ENCODE measurements at places on chromosomes 2 and 18.
A peak's percentile ranks its signal among the peaks of the same experiment; 100 is the strongest.

DNA sequence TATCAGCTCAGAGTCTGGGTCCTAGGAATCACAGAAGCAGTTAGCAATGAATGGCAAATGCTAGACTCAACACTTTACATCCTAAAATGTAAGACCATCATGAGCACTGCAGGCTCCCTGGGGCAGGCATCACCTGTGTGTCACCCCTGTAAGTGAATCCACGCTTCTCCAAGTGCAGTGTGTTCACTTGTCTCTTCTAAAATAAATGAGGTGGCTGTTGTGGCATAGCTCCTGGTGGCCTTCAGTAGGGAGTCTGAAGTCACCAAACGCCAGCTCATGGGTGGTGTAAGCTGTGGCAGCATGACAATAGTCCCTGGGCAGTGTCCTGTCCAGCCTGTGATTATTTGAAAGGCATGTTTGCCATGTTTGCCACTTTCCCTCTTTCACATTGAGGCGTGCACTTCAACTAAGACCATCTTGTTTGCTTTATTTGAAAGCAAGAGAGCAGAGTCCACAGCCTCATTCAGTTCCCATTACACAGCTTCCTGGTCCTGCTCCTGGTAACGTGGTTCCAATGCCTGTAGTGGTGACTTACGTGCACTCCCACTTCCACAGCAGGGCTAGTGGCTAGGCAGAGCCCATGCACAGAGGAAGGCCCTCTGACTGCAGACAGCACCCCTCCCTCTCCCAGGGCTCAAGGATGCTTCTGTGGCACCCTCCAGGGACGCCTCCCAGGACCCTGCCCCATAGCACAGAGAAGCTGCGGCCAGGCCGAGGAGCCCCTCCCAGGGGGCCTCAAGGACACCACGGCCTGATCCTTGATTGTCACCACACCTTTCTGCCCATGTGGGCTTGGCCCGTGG lies 24.3 kb downstream of the COA5 start:
- DNase-seq, result no peak
- no peaks in the 10 kb centered on the region for H3K4me1 ChIP-seq
- H3K27ac ChIP-seq, result no peak overlapping the region
- H3K36me3 ChIP-seq, result no peaks in the 10 kb centered on the region

DNA sequence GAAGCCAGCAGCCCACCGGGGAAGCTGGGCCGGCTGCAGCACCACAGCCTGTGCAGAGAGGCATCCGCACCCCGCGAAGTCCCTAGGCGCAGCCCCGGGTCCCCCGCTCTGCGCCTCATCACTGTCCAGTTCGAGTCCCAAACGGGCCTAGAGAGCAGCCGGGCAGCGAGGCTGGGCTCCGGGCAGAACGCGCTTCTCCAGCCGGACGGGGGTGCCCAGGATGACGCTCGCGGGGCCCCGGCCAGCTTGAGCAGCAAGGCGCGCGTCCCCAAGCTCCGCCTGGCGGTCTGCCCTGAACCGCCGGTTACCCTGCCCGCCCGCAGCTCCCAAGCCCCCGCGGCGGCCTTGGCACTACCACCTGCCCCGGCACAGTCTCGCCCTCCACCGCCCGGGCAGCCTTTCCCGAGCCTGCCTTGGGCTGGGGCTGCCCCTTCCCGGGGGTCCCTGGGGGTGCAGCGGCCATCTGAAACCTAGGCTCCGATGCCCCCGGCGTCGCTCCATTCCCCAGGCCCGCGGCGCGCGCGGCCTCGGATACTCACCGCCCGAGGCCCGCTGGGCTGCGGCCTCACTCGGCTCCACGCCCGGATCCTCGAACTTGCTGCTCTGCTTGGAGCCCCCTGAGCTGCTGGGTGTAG lies 591 bp downstream of the SLC16A14 start:
- no peak for DNase-seq
- no peak overlapping the region for H3K27ac ChIP-seq
- H3K27me3 ChIP-seq, result no peaks in the 10 kb centered on the region
- peak overlapping the region; percentile 77 for H3K4me3 ChIP-seq

DNA sequence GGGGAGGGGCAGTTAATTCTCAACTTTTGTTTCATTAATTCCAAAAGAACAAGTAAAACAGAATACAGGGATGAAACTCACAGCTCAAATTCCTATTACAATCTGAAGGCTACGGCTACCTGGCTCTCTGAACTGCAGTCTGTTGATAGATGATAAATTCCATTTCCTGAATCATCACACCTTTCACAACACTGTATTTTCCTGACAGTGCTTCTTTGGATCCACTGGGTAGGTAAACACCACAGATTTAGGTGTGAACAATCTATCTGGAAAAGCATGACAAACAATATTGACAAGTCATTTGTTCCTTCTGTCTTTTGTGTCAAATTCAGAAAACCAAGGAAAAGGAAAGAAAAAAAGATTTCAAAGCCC lies 843.2 kb downstream of the LRRTM4 start:
- H3K27ac ChIP-seq, result no peak overlapping the region
- no peak overlapping the region for H3K4me3 ChIP-seq
- H3K36me3 ChIP-seq, result no peaks in the 10 kb centered on the region
- H3K4me1 ChIP-seq, result no peaks in the 10 kb centered on the region

- no peaks in the 10 kb centered on the region for H3K36me3 ChIP-seq
- no peak overlapping the region for H3K4me3 ChIP-seq
- H3K4me1 ChIP-seq, result no peaks in the 10 kb centered on the region
- no peak for DNase-seq
- no peak overlapping the region for H3K27ac ChIP-seq
Measured at GRCh38 chr2:85237849-85238565, 89.8 kb downstream of the TGOLN2 start.

- H3K4me3 ChIP-seq, result no peak overlapping the region
- DNase-seq, result no peak
- no peaks in the 10 kb centered on the region for H3K27me3 ChIP-seq
- H3K4me1 ChIP-seq, result peaks cover 16% of the 10 kb centered on the region
Measured at GRCh38 chr2:75431276-75431675, 129.5 kb downstream of the EVA1A start.

DNA sequence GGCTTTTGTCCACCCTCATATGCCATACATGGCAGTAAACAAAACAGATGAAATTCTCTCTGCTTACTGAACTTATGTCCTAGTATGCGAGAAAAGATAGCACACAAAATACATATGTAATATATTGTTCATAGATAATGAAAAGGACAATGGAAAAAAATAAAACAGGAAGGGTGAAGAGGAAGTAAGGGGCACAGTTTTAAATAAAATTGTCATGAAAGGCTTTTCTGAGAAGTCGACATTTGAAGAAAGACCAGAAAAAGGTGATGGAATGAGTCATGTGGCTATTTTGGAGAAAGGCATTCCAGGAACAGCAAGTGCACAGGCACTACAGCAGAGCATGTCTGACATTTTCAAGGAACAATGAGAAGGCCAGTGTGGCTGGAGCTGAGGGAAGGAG lies 56.4 kb downstream of the KCNH7 start:
- no peaks in the 10 kb centered on the region for H3K36me3 ChIP-seq
- no peaks in the 10 kb centered on the region for H3K4me1 ChIP-seq
- no peak overlapping the region for H3K4me3 ChIP-seq
- H3K27ac ChIP-seq, result no peak overlapping the region
- no peak for DNase-seq
- no peaks in the 10 kb centered on the region for H3K27me3 ChIP-seq

DNA sequence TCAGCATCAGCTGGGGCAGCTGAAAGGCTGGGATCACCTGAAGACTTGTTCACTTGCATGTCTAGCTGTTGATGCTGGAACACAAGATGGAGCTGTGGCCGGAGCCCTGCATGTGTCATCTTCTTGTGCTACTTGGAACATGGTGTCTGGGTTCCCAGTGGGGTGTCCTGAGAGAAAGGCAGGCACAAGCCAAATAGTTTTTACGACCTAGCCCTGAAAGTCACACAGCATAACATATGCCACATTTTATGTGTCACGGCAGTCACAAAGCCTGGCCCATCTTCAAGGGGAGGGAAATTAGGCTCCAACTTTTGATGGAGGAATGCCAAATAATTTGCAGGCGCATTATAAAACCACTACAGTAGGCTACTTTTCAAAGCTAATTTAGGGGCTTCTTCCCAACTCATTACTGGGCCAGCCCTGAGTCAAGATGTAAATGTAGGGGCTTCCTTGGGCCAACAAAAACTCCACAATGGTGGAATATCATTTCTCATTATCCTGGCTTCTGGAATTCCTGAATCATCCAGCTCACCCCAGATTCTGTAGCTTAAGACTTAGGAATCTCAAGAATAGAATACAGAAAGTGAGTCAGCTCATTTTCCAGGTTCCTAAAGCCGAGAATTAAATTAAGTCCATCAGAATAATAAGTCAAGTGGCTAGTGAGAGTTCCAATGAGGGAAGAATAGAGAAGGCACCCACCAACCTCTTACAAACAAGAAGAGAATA lies 543.0 kb downstream of the TNS1 start:
- no peak overlapping the region for H3K4me3 ChIP-seq
- no peaks in the 10 kb centered on the region for H3K4me1 ChIP-seq
- no peaks in the 10 kb centered on the region for H3K36me3 ChIP-seq
- no peaks in the 10 kb centered on the region for H3K27me3 ChIP-seq

DNA sequence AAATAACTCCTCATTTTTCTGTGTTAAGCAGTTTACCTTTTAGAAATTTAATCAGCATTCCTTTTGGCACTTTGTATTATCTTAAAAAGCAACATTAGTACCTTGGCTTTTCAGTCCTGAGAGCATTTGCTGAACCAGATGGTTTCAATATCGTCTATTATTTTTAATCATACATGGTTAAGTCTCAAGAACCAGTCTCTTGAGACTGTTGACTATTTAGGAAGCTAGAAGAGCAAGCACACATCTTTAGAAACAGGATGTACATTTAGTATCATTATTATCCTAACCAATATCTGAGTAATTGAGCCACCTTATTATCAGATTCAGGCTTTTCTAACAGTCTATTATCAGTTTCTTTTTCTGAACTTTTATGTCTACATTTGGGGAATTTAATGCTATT lies 28.2 kb upstream of the ZEB2 start:
- H3K27me3 ChIP-seq, result no peaks in the 10 kb centered on the region
- H3K27ac ChIP-seq, result no peak overlapping the region
- 0 out of 2 replicates have a peak, but pooled peaks cover 2% of the 10 kb centered on the region for H3K4me1 ChIP-seq
- no peaks in the 10 kb centered on the region for H3K36me3 ChIP-seq
- DNase-seq, result no peak

DNA sequence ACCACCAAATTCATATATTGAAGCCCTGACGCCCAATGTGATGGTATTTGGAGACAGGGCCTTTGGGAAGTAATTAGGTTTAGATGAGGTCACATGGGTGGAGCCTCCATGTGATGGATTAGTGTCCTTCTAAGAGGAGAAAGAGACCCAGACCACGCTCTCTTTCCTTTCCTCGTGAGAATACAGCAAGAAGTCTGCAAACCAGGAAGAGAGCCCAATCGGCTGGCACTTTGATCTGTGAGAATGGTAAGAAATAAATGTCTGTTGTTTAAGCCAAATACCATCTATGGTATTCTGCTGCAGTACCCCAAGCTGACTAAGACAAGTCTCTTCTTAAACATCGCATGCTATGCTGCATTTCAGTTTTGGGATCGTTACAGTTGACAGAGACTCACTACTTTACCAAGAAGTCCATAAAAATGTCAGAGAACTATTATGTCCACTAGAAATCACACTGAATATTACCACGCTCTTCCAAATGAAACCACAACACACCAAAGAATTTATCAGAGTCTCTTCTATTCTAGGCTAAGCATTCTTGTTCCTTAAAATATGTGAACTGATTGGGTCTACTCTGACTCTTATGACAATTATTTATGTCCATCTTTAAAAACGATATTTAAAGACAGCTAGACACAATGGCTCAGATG lies 48.5 kb downstream of the LPIN2 start:
- no peak overlapping the region for H3K4me3 ChIP-seq
- no peaks in the 10 kb centered on the region for H3K4me1 ChIP-seq
- H3K27me3 ChIP-seq, result no peaks in the 10 kb centered on the region
- H3K36me3 ChIP-seq, result no peaks in the 10 kb centered on the region
- DNase-seq, result no peak
- no peak overlapping the region for H3K27ac ChIP-seq

DNA sequence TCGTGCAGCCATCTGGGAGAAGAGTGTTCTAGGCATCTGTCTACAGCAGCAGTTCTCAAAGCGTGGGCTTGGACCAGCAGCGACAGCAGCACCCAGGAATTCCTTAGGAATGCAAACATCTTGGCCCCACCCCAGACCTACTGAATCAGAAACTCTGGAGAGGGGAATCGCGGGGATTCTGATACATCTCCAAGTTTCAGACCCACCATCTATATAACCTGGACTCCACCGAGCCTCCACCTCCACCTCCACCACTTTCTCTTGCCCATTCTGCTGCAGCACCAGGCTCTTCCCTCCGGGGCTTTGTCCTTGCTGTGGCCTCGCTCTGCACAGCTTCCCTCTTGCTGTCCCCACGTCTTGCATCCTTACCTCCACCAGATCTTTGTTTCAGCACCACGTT lies 256.4 kb downstream of the BCL2 start:
- no peaks in the 10 kb centered on the region for H3K36me3 ChIP-seq
- DNase-seq, result peak; percentile 7
- no peaks in the 10 kb centered on the region for H3K27me3 ChIP-seq
- H3K4me1 ChIP-seq, result no peaks in the 10 kb centered on the region
- no peak overlapping the region for H3K4me3 ChIP-seq

DNA sequence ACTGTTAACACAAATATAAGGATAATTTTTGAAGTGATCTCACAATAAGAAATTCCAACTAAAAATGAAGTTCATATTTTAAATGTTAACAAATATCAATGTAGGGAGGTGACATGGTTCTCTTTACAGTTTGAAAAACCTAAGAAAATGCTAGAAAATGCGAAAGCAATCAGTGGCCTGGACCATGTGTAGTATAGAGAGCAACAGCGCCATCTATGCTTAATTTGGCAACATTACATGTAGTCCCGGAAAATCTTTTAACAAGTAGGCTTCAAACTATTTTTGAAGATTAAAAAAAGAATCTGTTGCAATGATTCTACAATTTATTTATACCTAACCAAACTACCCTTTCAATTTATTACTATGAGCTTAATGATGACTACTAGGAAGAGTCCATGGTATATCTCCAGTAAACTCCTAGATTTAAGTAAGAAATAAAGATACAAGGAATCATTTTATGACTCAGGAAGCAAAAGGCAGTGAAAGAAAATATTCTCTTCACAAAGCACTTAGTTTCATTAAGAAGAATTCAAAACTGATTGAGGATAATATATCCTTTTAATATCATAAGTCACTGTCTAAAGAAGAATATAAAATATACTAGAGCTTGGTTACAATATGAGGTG lies 33.3 kb downstream of the NDUFA10 start:
- DNase-seq, result no peak
- H3K4me3 ChIP-seq, result no peak overlapping the region
- no peaks in the 10 kb centered on the region for H3K27me3 ChIP-seq
- H3K27ac ChIP-seq, result no peak overlapping the region

- no peaks in the 10 kb centered on the region for H3K4me1 ChIP-seq
- H3K4me3 ChIP-seq, result no peak overlapping the region
- no peaks in the 10 kb centered on the region for H3K27me3 ChIP-seq
- no peak overlapping the region for H3K27ac ChIP-seq
- no peak for DNase-seq
- no peaks in the 10 kb centered on the region for H3K36me3 ChIP-seq
Measured at GRCh38 chr2:165238295-165238694, 919 bp upstream of the SCN2A start.

GRCh38 chr2:238064376-238064775 lies 3.6 kb downstream of the SCLY start:
- H3K36me3 ChIP-seq, result peaks cover 6% of the 10 kb centered on the region
- H3K27me3 ChIP-seq, result no peaks in the 10 kb centered on the region
- no peak overlapping the region for H3K4me3 ChIP-seq
- no peak overlapping the region for H3K27ac ChIP-seq
- no peak for DNase-seq

GRCh38 chr2:71618327-71619113 lies 165.2 kb downstream of the DYSF start:
- no peaks in the 10 kb centered on the region for H3K36me3 ChIP-seq
- H3K27ac ChIP-seq, result no peak overlapping the region
- no peaks in the 10 kb centered on the region for H3K4me1 ChIP-seq
- DNase-seq, result no peak

Measured in PC-9 (cell line).